ENCODE measurements at places on chromosomes 2 and 18.

- no peak for DNase-seq
Measured at GRCh38 chr2:212124598-212124997, 414.0 kb downstream of the ERBB4 start.

- DNase-seq = no peak
Measured at GRCh38 chr2:151766437-151767153, 32.3 kb upstream of the NEB start.

GRCh38 chr18:11544060-11544633 lies 65.2 kb upstream of the SLC35G4 start:
- DNase-seq = no peak

DNA sequence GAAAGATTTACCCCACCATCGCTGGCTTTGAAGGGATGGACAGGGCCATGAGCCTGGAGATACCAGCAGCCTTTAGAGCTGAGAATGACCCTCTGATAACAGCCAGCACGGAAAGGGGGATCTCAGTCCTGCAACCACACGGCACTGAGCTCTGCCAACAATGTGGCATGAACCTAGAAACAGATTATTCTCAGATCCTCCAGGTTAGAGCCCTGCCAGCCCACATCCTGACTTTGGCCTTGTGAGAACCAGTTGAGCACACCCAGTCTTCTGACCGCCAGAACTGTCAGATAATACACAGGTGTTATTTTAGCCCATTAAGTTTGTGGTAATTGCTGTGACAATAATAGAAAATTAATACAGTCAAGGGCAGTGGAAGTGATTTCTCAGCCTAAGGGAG lies 9.4 kb upstream of the GNLY start:
- DNase-seq = no peak

DNA sequence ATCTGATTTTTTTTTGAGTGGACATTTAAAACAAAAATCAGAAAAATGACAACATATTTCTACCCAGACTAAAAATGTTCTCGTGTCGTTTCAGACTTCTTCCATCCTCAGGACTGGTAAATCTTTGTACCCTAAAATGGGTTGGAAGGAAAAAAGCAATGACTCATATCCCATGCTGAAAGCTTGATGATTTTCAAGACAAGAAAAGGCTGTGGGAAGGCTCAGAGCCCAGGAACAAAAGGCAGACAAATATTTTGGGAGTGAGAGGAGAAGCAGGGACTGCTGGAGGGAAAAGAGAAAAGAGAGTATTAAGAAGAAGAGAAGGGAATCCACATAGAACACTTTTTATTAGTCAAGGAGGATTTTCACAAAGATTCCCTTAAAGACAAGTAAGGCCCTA lies 77.1 kb upstream of the CTAGE1 start:
- no peak for DNase-seq

DNA sequence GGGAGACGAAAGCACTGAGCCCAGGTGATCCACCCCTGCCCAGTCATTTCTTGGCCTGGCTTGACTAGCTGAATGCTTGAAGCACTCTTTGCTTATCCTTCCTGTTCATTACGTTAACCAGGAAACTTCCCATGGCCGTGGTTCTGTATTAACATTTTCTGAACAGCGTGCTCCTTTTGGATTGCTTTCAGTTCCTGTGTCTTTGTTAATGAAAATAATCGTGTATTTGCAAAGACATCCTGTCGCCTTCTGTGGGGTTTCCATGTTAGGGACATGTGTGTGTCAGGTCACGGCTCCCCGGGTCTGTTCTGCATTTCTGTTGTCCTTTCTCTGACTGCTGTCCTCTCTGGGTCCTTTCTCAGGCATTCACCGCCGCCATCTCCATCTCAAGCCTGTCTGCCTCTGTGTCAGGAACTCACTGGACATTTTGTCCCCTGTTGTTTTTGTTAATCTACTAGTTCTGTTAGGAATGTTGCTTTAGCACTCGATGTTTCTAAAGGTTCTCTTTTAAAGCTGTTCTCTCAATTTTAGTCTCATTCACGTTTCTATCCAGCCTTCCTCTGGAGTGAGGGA lies 434.1 kb upstream of the HS6ST1 start:
- no peak for DNase-seq

DNA sequence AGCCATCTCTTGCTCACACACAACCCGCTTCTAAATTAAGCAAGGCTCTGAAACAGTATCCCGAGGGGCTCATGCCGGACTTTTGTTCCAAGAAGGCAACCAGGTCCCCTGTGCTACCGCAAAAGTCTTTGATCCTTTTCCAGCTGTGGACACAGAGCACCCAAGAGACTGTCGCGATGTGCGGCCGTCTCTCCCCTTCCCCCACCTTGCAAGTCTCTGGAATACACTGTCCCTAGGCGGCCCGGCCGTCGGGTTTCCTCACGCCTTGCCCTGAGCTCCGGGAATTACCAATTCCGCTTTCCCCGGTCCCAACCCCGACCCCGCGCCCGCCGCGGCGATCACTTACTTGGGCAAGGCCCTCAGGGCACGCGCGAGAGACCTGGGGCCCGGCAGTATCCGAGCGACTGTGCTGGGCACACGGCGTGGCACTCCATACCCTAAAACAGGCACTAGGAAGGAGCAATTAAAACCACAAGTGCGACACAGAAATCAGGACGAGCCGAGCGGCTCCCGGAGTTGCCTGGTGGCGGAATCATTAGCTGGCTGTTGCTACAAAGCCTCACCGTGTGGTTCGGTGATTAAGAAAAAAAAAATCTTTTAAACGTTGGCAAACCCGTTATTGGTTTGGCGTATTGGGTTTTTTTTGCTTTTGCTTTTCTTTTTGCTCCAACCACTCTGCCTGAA lies 2.2 kb upstream of the DLX1 start:
- no peak for DNase-seq

DNA sequence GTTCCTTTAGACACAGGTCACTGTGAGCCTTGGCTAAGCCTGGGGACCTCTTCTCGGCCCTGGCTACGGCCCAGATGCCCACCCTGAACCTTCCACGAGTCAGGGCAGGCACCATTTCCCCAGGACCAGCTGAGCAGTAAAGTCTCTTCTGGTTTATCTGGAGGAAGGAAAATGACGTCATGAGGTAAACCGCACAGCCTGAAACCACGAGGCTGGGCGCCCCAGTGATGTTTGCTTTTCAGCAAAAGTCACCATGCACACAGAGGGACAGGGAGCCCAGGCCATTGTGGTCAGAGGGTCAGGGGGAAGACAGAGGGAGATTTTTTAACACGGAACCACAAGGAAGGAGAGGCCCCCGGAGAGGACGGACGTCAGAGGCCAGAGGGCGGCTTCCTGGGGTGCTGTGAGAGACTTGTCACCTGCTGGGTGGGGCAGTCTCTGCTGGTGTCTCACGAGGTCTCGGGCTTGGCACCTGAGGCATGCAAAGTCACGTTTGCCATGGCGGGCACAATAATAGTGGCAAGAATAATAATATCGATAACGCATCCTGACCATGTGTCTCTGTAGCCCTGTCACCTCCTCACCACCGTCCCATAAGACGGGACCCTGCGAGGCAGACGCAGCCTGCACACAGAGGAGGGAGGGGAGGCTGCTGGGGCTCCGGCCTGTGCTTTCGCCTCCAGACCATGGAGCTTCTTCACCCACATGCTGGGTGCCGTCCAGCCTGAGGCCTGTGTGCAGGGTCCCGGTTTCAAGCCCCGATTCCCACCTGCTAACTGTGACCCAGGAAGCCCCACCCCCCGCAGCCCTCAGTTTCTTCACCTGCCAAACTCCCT lies 33.2 kb upstream of the FOSL2 start:
- peak; percentile 73 for DNase-seq

DNA sequence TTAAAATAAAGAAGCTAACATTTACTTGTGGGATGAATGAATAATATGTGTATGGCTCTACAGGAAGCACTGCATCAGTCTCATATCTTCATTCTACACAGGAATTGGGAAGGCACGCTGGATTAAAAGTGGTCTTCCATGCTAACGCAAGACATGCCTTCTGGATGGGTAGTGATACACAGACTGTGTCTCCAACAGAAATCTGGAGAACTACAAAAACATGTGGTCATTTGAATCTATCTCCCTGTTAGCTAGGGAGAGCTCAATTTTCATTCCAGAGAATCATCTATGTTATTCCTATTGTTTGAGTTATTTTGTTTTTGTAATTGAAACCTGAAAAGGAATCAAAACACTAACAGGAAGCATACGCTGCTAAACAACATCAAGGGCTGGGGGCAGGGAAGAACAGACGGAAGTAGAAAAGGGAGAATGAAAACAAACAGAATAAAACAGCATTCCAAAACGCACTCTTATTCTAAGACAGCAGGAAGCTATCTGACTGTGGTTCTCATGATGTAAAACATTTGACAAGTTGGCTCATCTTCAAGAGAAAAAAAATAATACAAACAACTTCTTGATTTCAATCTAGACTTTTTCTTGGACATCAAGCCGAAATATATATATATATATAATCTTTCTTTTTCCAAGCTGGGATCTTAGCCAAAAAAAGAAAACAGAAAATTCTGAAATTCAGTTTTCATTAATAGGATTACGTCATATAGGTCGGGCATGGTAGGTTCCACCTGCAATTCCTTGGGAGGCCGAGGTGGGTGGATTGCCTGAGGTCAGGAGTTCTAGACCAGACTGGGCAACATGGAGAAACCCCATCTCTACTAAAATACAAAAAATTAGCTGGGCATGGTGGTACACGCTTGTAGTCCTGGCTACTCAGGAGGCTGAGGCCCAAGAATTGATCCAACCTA lies 31.5 kb upstream of the ASNSD1 start:
- no peak for DNase-seq

GRCh38 chr2:69196327-69197117 lies 183.5 kb downstream of the ANTXR1 start:
- DNase-seq = no peak

DNA sequence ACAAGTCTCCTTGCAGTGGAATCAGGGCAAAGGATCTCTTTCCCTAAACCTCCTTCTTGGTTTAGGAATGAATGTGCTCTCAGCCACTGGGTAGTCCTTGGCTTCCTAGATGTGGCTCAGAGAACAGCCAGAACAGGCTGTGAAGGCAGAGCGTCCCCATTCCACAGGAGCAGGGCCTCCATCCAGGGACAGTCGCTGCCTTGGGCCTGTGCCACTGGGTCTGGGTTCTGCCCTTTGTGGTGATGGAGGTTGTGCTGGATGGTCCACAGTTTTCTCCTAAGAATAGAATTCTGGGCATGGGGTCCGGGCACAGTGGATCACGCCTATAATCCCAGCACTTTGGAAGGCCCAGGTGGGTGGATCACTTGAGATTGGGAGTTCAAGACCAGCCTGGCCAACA lies 516.5 kb upstream of the RAB6C start:
- no peak for DNase-seq

- no peak for DNase-seq
Measured at GRCh38 chr2:48278590-48278989, 251.4 kb upstream of the STON1 start.

- DNase-seq = no peak
Measured at GRCh38 chr2:177281400-177282180, 17.1 kb upstream of the NFE2L2 start.

DNA sequence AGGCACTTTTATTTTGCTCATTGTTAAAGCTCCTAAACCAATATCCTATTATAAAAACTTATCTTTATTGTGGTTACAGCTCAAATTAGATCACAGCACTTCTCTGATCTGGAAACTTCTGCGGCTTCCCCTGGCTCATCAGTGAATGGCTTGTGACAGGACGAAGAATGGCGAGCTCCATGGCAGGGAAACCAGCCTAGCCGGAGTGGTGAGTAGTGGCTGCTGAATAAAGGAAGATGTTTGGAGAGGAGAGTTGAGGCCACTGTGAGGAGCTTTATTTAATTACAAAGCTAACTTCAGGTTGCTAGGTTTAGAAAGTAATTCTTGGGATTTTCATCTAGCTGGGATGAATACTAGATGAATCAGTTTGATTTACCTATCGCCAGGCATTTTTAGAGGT lies 213.5 kb downstream of the CYRIA start:
- DNase-seq = no peak

- DNase-seq = no peak
Measured at GRCh38 chr2:191262436-191262835, 17.2 kb downstream of the MYO1B start.

DNA sequence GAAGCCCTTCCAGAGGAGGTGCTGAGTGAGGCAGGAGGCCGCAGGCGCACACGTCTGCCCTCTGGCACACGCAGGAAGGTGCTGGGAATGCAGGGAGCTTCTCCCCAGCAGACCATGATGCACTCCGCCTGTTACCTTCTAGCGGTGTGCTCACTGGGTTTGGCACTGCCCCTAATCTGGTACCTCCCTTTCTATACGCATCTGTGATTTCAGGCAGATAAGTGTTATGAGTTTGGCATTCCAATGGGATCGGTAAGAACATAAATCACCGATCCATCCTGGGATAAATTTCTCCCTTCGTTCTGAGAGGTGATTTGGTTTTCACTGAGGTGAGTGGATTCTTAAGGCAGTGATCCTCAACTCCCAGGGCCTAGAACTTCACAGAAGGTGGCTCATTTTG lies 34.6 kb downstream of the ODC1 start:
- DNase-seq = no peak

GRCh38 chr2:233456111-233456510 lies 101.8 kb downstream of the DGKD start:
- no peak for DNase-seq

- DNase-seq = no peak
Measured at GRCh38 chr18:25099895-25100294, 252.1 kb downstream of the ZNF521 start.

DNA sequence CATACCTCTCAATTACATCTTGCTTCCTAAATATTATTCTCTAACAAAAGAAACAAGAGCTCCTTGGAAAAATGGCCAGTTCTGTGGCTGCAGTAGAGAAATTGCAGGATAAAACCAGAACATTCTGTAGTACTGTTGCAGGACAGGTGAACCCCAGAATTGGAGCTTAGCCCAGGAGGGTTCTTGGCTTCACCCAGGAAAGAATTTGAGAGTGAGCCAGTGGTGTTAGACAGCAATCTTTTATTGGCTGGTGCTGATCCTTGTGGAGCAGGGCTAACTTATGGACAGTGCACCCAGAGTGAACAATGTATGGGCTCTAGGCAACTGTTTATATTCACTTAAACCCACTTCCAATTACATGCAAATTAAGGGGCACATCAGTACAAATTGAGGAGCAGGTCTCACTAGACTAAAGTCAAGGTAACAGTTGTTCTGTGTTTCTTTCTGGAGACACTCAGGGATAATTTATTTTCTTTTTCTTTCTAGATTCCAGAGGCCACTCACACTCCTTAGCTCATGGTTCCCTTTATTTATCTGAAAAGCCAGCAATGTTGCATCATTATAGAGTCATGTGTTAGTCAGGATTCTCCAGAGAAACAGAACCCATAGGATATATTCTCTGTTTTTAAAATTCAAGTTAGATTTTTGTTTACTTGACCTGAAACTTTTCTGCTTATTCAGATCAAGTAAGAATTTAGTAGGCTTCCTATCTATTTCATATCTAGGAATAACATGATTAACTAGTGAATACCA lies 348.1 kb downstream of the CCDC85A start:
- no peak for DNase-seq

- no peak for DNase-seq
Measured at GRCh38 chr2:168392024-168392423, 64.0 kb upstream of the CERS6 start.

DNA sequence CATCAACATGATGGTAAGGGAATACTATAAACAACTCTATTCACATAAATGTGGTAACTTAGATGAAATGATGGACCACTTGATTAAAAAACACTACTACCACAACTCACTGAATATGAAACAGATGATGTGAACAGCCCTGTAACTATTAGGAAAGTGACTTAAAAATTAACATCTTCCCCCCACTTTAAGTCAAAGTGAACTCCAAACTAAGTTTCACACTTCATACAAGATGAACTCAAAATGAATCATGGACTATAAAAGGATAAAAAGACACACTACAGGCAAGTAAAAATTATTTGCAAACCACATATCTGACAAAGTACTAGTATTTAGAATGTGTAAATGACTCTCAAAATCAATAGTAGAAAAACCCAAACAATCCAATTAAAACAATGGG lies 71.6 kb downstream of the ZAP70 start:
- no peak for DNase-seq

Measured in stimulated activated CD8-positive, alpha-beta memory T cell treated with anti-CD3 and anti-CD28 coated beads, Interleukin-15, amount 100 ng/mL, for 4 hours (primary cell).